Activated CD4-positive, CD25-positive, alpha-beta regulatory T cell (primary cell): ENCODE measurements at places on chromosomes 5 and 9.

GRCh38 chr9:37424204-37424685 lies 1.7 kb downstream of the GRHPR start:
- no peak for DNase-seq

- DNase-seq = no peak
Measured at GRCh38 chr9:113929634-113930389, 53.7 kb downstream of the ZNF618 start.

DNA sequence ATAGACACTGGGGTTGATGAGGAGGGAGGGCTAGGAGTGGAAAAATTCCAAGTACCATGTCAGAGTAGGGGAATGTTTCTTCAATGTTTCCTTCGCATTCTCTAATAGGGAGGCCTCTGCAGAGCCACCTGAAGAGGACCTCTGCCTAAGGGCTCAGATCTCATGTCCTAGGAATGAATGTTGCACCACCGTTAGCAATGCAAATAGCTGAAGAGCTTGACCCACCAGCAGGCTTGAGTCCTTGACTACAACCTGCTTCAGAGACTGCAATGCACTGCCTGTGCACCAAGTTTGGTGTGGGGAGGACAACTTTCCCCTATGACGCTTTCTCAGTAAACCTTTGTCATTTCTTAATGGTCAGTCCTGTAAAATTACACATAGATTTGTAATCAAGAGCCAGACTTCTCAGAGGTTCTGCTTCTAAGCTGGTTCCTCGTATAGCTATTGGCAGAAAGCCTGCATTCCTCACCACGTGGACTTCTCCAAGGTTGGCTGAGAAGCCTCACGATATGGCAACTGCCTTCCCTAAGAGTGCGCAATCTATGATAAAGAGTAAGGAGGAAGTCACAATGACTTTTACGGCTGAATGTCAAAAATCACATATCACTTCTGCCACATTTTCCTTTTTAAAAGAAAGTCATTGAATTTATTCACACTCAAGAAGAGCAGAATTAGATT lies 600.7 kb upstream of the PTGER4 start:
- DNase-seq = no peak

DNA sequence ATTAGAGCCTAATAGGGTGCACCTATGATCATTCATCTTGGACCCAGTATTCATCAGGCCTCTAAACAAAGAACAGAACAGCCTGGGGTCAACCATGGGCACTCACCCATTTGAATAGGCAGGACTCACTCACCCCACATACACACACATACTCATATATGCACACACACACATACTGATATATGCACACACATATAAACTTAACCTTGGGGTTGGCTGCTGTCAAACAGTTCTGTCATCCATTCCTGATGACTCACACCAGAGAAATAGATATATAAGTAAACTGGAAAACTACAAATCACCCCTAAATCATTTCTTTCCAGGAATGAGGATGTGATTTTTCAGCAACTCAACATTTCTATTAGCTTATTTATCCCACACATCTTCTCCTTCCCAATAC lies 51.3 kb downstream of the ARL15 start:
- no peak for DNase-seq

GRCh38 chr5:10856683-10857337 lies 95.8 kb upstream of the DAP start:
- DNase-seq = no peak

DNA sequence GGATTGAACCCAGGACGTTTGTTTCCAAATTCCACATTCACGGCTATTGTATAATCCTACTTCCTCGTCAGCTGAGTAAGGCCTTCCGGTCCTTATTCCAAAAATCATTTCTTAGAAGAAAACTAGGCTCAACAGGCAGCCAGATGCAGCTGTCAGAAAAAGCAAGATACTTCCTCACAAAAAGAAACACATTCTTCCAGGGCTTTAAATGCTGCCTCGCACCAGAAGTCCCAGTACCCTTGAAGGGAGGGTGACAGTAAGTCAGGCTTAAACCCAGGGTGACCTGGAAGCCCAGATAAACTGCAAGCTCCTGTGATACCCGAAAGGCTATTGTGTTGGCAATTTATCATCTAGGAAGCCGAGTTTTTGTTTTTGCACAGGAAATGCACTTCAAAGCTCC lies 414.0 kb downstream of the NFIB start:
- DNase-seq = no peak

- no peak for DNase-seq
Measured at GRCh38 chr9:137748311-137748710, 129.3 kb upstream of the CACNA1B start.

GRCh38 chr5:33725806-33726205 lies 166.0 kb downstream of the ADAMTS12 start:
- DNase-seq = no peak
